IPS-NIHi11 (cell line): ENCODE measurements at places on chromosomes 6 and 20.

- no peak for DNase-seq
These were observed 25.2 kb downstream of the MED23 start for GRCh38 chr6:131602781-131603312.

GRCh38 chr6:156654919-156655918, 122.0 kb upstream of the ARID1B start:
- DNase-seq, result peak; percentile 67

- DNase-seq, result no peak
These were observed 113.3 kb downstream of the CDKAL1 start for GRCh38 chr6:20647585-20647984.

DNA sequence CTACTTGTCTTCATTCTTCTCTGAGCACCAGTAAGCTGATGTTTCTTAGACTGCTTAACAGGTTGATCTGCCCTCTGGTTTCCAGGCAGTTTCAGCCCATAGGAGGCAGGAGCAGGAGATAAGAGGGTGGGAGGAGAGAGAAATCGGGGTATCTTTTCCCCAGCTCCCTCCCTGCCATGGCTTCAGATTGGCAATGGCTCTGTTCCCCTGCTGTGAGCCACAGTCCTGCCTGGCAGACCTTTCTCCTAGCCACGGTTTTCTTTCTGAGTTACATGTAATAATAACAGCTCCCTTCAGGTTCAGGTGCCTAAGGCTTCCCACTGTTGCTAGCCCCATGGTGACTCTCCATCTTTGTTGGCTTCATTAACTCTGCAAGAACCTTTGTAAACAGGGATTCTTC, 115.3 kb downstream of the CD83 start:
- no peak for DNase-seq

DNA sequence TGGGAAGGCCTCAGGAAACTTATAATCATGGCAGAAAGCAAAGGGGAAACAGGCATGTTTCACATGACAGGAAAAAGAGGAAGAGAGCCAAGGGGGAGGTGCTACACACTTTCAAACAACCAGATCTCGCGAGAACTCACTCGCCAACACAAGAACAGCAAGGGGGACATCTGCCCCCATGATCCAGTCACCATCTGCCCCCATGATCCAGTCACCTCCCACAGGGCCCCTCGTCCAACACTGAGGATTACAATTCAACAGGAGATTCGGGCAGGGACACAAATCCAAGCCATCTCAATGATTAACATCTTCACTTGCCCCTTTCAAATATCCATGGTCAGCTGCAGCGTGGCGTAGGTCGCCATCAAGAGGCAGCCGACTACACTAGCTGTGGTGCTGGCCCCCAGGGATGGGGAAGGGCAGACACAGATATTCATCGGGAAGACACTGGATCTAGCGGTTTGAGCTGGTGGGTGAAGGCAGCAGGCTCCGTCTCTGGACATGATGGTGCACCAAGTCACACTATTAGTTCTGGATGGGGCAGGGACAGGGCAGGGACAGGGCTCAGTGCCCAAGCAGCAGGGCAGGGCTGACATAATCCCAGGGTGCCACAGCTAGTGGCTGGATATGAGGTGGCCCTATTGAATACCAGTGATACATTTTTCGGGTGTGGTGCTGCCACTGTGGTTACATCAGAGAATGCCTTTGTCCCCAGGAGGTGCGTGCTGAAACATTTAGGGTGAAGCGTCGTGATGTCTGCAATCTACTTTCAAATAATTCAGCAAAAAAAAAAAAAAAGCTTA, 31.6 kb downstream of the TUBB2B start:
- DNase-seq, result peak; percentile 59

DNA sequence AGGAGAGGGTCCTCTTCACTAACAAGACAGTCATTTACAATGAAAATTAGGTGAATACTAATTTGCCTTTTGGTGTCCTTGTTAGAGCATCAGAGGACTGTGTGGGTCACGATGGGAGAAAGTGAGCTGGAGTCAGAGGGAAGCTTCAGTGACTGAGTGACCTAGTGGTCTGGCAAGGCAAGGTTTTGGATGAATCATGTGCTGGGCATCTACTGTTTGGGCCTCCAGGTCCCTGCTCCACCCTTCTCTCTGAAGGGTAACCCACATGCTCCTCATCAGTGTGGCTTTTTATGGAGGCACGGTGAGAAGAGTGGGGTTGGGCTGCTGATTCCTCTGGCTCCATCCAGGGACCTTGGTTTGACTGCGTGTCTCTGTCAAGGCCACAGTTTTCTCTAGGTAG, 60.5 kb upstream of the EXOC2 start:
- DNase-seq, result no peak

- DNase-seq, result peak; percentile 49
These were observed 271.5 kb downstream of the FOXA2 start for GRCh38 chr20:22312744-22313346.

GRCh38 chr6:125789576-125790357, 993 bp upstream of the NCOA7 start:
- peak; percentile 24 for DNase-seq

DNA sequence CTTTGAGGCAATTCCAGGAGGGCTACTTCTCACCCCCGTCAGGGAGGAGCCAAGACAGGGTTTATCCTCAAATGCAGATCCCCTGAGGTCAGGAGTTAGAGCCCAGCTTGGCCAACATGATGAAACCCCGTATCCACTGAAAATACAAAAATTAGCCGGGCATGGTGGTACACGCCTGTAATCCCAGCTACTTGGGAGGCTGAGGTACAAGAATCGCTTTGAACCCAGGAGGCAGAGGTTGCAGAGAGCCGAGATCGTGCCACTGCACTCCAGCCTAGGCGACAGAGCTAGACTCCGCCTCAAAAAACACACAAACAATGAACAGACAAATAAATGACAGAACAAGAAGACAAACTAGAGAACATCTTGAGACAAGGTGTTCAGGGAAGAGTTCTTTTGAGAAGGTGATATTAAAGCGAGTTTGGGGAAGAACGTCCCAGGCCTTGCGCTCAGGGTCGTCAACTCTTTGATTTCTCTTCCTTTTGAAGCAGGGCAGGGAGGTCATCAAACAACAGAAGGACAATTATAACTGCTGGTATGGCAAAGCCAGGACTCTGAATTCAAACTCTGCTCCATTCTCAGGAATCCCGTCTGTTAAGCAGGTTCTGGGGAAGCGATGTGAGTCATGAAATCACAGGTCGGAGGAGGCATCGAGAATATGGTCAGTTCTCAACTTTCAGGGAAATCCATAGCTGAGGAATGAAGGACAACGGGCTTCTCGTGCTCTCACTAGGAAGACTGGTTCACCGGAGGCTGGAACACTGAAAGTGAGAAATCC, 1.4 kb upstream of the RALY start:
- no peak for DNase-seq

- no peak for DNase-seq
These were observed 119.2 kb upstream of the LAMA2 start for GRCh38 chr6:128763599-128764300.

- no peak for DNase-seq
These were observed 39.8 kb downstream of the PRDM1 start for GRCh38 chr6:106125925-106126435.

DNA sequence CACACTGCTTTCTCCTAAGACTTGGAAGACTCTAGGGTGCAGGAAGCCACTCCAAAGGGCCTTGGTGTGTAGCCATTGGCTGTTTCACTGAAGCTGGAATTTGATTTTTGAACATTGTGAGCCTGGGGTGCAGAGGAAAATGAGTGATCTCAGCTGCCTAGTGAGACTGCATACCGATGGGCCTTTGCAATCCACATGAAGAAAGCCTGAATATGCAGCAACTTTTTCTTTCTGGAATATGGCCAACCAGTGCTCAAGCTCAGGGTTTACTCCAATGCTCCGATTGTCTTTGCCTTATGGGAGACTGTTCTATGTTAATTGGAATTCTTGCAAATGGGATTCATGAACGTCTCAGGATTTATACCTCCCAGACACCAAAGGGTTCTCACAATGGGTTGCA, 242.6 kb downstream of the DOK5 start:
- DNase-seq, result no peak

DNA sequence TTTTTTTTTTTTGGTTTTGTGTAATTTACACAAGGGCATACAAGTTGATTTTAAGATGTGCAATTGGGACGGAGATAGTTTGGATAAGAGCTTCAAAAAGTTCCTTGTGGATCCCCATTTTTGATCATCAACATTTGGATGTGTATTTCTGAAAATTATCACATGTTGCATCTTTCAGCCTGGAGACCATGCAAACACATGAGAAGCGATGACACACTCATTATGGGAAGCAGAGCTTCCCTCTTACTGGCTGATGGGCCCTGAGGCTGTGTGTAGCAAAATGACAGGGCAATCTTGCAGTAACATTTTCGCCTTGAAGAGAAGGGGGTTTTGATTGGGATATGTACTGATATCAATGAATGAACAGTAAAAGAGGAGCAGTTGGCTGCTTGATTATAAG, 22.0 kb upstream of the RIPK1 start:
- DNase-seq, result no peak

DNA sequence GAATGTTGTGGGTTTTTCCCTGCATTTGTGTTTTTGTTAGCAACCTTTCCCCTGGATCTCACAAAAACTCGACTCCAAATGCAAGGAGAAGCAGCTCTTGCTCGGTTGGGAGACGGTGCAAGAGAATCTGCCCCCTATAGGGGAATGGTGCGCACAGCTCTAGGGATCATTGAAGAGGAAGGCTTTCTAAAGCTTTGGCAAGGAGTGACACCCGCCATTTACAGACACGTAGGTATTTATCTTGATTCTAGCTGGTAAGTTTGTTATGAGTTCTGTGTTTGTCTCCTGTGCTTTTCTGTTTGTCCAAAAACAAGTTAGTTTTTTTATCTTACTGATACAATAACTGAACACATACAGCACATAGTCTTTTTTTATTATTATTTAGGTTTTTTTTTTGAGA, 3.0 kb downstream of the SLC25A27 start:
- peak; percentile 58 for DNase-seq

DNA sequence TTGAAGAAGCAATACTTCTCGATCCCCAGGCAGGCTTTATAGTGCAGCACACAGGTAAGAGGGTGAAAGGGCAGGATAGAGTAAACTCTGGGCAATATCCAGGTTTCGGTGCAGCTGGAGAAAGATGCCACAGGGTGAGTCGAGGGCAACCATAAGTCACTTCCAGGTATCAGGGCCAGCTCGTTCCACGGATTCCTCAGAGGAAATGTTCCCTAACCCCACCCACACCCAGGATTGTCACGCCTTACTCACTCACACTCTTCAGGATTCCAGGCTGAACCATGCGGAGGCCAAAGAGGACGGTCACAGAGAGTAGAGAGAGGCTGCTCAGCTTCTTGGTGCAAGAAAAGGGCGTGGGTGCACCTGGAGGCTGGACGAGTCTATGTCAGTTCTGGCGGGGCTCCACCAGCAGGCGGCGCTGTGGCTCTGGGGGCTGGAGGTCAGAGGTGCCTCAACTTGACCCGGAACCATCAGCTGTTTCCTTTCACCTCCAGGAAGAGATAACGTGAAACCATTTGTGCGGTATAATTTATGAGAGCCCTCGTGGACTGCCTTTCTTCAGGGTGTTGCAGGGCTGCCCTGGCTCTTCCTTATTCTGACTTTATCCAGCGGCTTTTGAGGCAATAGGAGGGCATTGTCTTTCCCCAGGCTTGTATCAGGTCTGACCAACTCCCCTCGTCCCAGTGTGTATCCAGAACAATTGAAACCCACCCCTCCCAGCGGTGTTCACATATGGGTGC, 14.5 kb upstream of the WFDC12 start:
- peak; percentile 86 for DNase-seq

DNA sequence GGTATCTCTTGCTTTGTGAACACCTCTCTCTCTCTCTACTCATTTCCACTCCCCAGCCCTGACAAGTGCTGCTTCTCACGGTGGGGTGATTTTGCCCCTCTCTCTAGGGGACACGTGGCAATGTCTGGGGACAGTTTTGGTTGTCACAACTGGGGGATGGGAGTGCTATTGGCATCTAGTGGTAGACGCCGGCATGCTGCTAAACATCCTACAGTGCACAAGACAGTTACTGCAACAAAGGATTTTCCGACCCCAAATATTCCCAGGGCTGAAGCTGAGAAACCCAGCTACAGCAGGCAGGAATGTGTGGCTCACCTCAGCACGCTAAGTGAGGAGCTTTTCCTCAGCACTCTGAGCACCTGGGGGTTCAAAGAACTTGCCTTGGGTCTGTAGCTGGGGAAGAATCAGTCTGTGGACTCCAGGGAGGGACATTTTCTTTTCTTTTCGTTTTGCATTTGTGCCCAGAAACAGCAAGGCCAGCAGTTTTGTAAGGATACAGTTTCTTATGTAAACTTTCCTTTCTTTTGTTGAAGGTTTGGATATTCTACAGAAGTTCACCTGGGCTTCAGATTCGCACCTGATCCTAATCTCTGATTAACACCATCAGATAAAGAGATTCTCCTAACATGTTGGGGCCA, 246.9 kb upstream of the ZFP64 start:
- no peak for DNase-seq

DNA sequence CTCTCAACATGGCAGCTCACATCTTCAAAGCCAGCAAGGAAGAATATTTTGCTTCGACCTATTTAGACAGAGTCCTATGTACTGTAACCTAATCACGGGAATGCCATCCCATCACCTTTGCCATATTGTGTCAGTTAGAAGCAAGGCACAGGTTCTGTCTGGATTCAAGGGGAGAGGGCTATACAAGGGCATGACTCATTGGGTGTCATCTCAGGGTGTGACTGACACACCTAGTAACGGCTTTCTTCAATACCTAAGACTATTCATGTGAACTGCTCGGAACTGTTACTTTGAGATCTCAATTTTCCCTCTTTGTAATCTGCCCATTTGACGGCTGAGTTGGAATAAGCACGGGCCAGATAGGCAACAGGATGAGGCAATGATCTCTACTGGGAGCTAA, 135.6 kb upstream of the HDGFL1 start:
- DNase-seq, result no peak

GRCh38 chr6:9087470-9087869, 652.1 kb upstream of the SLC35B3 start:
- no peak for DNase-seq

DNA sequence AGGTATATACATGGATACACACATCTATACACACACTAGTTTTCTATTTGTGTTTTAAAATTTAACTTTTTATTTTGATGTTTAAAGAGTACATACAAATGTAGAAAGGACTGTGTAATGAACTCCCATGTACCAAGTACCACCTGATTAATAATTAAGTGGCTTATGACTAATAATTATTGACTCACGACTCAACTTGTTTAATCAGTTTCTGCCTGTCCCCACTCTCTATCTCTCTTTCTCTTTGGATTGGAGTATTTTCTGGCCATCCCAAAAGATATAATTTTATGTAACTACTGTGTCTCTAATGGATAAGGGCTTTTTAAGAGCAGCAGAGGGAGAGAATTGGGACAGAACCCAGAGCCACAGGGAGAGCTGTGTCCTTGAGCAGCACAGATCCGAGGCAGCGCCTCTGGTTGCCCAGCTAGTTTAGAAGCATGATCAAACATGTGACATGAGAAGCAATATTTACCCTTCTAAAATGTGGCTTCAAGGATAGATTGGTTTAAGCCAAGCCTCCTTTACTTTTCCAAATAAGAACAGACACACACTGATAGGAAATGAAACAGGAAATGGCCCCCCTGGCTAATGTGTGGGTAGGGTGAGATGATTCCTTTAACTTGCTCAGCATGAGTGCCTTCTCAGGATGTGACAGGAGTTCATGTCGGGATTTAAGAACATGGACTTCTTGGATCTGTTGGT, 81.0 kb downstream of the ERMARD start:
- no peak for DNase-seq

- DNase-seq, result no peak
These were observed 4.9 kb downstream of the NKAIN2 start for GRCh38 chr6:123808556-123808955.
